ENCODE measurements at places on chromosomes 11 and 22.
A peak's percentile ranks its signal among the peaks of the same experiment; 100 is the strongest.

DNA sequence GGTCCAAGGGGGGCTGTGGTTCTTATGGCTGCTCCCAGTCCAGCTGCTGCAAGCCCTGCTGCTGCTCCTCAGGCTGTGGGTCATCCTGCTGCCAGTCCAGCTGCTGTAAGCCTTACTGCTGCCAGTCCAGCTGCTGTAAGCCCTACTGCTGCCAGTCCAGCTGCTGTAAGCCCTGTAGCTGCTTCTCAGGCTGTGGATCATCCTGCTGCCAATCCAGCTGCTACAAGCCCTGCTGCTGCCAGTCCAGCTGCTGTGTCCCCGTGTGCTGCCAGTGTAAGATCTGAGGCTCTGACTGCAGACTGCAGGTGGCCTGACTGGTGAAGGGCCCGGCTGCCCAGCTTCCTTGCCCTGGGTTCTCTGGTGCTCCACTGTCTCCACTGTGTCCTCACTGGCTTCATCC, 696 bp downstream of the KRTAP5-5 start:
- DNase-seq: no peak

DNA sequence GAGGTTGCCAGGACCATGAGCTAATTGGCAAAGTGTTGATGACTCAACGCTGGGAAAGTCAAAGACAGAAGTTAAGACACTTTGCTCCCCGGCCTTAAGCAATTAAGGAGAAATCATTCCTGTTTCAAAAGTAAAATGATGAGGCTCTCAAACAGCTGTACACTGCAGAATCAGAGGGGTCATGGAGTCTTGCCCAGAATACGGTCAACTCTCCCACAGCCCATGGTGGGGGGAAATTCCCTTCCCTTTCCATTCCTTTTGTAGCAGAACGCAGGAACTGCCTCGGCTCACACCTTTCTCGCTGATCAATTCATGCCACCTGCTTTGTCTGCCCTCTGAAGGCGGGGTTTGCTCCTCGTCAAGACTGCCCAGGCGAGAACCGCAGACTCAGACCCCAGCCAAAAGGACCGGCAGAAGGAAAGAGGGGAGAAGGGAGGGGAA, 52.8 kb downstream of the MN1 start:
- DNase-seq: no peak

GRCh38 chr22:49236541-49237075, 591.1 kb downstream of the BRD1 start:
- no peak for DNase-seq

DNA sequence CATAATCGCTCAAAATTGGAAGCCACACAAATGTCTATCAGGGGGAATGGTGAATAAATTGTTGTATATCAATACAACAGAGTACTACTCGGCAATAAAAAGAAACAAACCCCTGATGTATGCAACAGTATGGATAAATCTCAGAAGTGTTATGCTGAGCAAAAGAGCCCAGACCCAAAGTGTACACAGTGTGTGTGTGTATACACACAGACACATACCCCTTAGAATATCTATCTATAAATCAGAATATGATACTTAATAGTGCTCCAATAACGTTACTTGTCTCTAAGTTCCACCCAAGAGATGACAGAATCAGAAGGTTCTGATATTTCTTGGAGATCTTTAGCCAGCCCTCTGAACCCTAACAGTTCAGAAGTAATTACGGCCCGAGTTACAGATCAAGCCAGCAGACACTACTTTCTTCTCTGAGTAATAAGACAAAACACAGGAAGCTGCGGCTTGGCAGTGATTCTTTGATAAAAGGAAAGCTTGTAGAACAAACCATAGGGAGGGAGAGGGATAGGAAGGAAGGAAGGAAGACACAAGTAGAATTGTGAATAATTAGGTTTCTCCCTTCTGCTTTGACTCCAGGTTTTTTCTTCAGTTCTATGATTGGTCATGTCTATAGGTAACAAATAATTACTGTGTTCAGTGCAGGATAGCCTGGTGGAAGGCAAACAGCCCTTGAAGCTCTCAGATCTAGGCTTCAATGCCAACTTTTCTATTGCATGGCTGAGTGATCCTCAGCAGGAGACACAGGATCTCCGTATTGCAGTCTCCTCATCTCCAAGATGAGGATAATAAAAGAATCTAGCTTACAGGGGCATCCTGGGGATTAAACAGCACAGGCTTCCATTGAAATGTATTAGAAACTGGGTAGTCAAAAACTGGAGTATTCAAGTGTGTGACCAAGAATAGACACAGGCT, 75.6 kb upstream of the TEAD1 start:
- no peak for DNase-seq

- DNase-seq: no peak
These were observed 351.3 kb downstream of the JRKL start for GRCh38 chr11:96741068-96741467.

DNA sequence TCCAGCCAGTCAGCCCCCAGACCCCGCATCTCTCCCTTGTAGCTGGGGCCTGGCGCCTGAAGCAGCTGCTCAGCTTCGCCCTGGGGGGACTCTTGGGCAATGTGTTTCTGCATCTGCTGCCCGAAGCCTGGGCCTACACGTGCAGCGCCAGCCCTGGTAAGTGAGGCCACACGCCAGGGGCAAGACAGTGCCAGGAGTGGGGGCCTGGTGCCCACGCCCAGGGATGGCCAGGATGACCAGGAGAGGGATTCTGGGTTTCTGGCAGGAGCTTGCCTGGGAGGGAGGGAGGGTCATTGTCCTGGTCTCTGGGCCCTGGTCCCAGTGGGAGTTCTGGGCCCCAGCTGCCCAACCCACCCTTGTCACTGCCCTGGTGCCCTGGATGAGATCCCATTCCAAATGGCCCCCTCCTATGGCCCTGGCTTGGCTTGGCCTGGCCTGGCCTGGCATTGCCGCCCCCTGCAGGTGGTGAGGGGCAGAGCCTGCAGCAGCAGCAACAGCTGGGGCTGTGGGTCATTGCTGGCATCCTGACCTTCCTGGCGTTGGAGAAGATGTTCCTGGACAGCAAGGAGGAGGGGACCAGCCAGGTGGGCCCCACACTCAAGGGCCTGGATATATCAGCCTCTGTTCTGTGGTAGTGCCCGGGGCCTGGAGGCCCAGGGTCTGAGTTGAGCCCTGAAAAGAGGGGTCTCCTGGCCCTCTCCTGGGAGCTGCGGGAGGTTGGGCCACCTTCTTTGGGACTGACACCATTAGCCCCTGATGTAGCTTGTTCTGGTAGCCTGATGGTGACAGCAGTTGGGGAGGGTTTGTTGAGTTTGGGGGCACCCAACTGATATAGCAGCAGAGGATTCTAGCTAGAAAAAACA, 3.7 kb downstream of the SLC39A13 start:
- DNase-seq: no peak

GRCh38 chr11:120835601-120836228, 188.2 kb upstream of the TBCEL start:
- no peak for DNase-seq

GRCh38 chr11:85886089-85887056, 31.2 kb downstream of the CCDC83 start:
- DNase-seq: no peak

DNA sequence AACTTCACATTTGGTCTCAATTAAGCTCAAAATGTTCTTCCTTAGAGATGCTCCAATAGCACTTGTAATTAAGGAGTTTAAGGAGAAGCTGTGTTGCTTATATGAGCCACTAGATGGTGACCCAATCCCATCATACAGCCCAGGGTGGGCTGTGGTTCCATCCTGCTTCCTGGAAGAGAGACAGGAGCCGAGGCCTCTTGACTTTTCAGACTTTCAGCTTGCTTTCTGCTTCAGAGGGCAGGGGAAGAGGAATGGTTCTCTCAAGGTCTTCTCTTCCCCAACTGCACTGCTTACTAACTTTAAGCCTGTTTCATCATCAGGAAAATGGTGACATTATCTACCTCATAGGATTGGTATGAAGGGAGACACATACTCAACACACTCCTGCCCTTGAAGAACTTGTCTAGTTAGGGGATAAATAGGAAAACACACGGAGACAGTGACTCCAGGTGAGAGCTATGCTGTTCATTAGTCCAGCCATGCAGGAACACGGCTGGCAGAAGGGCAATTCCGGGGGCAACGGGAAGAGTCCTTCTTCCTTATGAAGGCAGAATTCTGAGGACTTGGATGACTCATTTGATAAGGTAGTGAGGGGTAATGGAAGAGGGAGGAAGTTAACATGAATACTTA, 20.1 kb downstream of the TMEM218 start:
- no peak for DNase-seq

DNA sequence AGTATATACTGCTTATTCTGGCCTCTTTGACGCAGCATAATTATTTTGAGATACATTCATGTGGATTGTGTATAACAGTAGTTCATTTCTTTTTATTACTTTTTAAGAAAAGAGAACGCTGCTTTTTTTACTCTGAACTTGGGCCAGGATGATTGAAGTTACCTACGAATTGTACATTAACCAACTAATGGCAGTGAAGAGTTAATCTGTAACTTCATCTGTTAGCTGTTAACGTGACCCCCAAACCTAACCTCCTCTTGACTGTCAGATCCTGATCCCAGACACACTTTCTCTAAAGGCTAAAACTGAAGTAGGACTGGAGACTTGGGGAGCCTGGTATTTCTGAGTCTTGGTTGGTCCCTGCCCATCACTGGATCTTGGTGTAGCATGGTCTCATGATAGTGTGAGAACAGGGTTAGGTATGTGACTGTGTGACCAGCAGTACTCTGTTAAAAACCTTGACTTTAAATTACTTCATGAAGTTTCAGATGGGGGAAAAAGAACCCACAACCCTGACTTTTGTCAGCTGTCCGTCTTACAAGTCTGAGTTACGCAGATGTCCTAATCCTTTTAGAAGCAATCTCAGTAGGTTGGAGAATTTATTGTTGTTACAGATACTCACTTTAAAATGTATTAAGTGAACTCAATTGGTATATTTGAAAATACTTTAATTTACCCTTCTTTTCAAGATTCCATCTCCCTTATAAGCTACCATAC, 39.4 kb downstream of the C22orf31 start:
- DNase-seq: no peak

DNA sequence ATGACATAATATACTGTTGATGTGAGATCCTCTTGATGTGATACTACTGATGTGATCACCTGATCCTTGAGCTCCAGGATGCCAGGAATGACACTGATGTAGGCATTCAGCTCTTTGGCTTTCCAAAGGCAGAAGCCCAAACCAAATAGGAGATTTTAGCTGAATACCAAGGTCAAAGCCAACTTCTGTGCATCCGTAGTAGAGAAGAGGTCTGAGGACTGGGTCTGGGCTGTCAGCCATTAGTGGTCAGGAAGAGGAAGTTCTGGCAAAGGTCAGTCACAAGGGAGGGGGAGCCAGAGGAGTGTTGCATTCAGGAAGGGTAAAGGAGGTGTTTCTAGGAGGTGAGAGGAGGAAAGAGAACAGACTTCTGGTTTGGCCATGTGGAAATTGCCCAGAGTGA, 53.4 kb upstream of the PARVG start:
- no peak for DNase-seq

DNA sequence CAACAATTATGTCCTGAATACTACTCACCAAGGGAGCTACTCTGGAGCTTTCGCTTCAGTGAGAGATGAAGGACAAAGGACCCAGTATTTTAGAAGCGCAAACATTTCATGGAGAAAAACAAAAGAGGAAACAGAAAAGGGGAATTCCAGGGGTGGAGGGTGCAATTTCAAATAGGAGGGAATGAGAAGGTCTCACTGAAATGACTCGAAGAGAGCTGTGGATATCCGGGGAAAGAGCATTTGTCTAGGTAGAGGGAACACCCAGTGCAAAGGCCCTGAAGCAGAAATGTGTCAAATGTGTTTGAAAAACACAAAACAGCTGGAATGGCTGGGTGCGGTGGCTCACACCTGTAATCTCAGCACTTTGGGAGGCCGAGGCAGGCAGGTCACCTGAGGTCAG, 2.4 kb downstream of the RPS19BP1 start:
- no peak for DNase-seq

DNA sequence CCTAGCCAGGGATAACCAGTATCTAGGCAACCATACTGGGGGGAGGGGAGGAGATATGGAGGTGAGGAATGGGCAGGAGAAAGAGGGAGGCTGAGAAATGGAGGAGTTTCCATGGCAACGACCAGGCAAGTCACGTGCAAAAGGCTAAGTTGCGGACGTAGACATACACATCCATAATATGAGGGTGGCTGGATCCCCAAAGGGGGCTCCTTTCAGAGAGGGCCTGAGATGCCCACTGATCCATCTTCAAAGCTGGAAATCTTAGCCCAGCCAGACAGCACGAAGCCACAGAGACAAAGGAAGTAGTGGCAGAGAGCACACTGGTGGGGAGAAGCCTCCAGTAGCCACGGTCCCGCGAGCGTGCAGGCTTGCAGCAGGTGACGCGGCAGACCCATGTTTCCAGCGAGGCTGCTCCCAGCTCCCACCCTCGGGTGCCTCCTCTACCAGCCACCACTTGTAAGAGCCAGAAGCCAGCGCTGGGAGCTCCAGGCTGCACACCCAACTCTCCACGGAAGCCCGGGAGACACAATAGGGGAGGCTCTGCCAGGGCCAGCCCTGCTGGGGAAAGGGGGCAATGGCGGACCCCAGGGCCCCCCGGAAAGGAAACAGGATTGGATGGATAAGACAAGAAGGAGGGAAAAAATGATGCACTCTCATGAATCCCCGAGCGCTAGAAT, 938 bp downstream of the FXYD6 start:
- DNase-seq: no peak

DNA sequence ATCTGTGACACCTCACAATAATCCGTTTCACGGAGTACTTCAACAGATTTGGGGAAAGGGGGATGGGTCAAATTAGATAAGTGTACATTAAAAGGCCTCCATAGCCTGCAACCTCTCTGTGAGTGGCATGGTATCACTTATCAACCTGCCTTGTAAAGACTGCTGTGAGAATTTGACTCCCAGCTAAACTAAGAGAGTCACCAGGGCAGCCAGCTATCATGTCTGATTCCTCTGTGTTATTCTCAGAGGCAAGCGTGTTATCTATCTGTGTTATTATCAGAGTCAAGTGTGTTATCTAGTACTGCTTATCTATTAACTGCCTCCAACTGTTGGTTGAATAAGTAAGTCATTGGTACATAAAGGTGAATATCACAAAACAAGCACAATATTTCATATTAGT, 4.1 kb upstream of the FAM83F start:
- no peak for DNase-seq

GRCh38 chr11:64068705-64069400, 33.1 kb downstream of the FLRT1 start:
- no peak for DNase-seq

GRCh38 chr22:46614025-46614931, 5.9 kb upstream of the GRAMD4 start:
- DNase-seq: peak; percentile 52

DNA sequence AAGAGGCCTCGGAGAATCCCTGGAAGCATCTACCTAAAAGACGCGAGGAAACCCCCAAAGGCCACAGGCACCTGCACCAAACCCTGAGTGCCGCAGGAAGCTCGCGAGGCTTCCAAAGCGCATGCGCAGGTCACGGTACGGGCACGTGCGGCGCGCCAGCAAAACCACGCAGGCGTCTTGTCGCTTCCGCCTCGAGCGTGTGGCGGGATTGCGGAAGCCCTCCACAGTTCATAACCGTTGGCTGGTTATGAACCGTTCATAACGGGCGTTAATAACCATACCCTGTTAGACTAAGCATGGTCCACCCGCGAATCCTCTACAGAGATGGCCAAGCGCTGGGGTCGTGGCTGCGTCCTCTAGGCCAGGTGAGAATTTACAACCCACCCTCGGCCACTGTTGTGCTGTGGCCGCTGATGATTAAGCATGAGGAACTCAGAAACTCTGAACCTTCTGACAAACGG, 46.4 kb downstream of the MORC2 start:
- peak; percentile 61 for DNase-seq

Data from stimulated activated CD4-positive, alpha-beta T cell treated with anti-CD3 and anti-CD28 coated beads, TNF-alpha, amount 100 ng/mL, for 1 hour (primary cell).